DMS 273 treated with DMSO at 0.1 percent for 48 hours (cell line): ENCODE measurements at places on chromosomes 1 and 21.

DNA sequence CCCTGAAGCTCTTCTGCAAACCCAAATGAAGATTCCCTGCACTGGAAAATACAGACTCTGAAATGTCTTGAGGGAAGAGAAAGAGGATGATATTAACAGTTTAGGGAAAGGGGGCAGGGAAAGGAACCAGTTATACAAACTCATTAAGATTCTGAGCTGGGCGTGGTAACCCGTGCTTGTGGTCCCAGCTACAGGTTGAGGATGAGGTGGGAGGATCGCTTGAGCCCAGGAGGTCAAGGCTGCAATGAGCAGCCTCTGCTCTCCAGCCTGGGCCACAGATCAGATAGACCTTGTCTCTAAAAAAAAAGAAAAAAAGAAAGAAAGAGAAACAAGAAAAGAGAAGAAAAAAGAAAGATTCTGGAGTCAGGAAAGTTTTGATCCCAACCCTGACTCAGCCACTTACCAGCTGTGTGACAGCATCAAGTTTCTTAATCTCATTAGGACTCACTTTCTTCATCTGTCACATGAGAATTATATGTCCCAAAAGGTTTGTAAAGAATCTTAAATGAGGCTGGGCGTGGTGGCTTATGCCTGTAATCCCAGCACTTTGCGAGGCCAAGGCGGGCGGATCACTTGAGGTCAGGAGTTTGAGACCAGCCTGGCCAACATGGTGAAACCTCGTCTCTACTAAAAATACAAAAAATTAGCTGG, 53.9 kb downstream of the OPTC start:
- no peak for DNase-seq

GRCh38 chr1:45009956-45010854, 919 bp downstream of the HECTD3 start:
- no peak for DNase-seq

- DNase-seq, result no peak
These were observed 125.2 kb downstream of the MAGI3 start for GRCh38 chr1:113515498-113515897.

- no peak for DNase-seq
These were observed 24.4 kb upstream of the TRIM33 start for GRCh38 chr1:114535401-114535800.

- no peak for DNase-seq
These were observed 89.4 kb upstream of the UBE2U start for GRCh38 chr1:64114012-64114525.
